DMS79 (cell line): ENCODE measurements at places on chromosomes 3 and 15.

DNA sequence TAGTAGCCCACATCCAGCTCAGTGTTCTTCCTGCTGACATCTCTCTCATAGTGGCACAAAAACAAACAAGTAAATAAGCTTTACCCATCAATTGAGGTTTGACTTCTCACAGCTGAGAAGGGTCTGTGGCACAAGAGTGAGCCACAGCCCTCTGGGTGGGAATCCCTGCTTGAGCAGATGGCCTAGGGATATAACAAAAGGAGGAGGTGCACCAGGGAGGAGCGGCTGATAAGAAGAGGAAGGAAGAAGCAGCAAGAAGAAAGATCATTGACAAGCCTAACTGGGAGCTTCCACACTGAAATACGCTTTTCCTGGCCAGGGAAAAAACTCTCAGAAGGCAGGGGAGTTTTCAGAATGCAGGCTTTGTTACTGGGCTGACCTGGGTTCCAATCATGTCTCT, 279.8 kb downstream of the UACA start:
- DNase-seq = no peak

GRCh38 chr15:70277556-70277955, 179.8 kb upstream of the TLE3 start:
- no peak for DNase-seq

DNA sequence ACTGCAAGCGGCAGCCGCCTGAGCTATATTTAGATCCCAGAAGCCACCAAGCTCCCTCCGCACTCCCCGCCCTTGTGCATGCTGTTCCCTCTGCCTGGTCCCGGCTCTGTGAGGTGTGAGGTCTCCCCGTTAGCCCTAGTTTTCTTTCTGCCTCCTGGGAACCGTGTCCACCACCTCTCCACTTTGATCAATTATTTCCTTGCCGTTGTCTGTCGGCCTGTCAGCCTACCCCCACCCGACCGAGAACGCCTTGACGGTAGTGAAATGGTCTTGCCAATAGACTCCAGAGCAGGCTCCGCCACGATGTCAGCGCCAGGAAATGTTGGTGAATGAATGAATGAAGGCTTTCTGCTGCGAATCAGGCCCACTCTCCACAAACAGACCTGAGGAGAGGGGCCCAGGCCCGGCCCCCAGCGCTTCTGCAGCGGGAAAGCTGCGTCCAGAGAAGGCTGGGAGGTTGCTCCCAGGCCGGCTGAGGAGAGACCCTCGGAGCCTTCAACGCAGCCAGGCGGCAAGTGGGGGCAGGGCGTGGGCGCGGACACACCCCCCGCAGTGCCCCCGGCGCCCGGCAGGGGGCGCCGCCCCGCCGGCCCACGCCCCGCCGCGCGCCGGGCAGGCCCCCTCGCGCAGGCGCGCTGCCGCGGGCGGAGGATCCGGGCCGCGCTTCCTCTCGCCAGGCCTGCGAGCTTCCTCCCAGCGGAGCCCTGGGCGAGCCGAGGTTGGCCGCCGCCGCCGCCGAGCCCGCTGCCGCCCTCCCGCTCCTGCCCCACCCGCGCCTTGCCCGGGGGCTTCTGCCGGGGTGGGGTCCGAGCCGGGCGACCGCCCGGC, at the start of gene CSK:
TSS of gene CSK (plus strand) at position 650 of the 828 bp plus-strand sequence. CDS start 16,218 bp downstream, outside the sequence.
- DNase-seq = no peak

GRCh38 chr3:67388738-67389137, 265.7 kb downstream of the SUCLG2 start:
- DNase-seq = no peak

DNA sequence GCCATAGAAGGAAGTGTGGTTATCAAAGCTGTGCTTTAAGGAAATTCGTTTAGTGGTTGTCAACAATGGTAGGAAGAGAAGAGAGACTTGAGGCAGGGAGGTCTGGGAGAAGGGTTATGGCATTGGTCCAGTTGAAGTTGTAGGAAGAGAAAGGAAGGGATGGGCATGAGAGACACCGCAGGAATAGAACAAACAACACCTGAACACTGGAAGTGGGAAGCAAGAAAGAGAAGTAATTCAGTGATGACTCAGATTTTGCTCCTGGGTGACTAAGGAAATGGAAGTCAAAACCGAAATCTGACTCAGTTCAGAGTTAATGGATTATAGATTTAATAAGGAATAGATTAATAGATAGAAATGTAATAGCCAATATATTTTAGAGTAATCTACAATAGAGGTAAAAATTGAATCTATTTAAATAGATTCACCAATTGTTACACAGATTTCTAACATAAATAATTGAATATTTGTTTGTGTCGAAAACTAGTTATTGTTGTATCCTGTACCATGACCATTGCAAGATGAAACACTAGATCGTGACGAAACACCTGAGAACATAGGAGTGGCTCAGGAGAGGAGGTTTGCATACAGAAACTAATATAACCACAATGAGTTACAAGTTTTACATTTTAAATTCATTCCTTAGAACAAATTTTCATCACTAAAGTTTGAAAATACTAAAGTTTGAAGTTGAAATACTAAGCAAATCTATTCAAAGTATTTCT, 36.0 kb downstream of the THBS1 start:
- DNase-seq = no peak

DNA sequence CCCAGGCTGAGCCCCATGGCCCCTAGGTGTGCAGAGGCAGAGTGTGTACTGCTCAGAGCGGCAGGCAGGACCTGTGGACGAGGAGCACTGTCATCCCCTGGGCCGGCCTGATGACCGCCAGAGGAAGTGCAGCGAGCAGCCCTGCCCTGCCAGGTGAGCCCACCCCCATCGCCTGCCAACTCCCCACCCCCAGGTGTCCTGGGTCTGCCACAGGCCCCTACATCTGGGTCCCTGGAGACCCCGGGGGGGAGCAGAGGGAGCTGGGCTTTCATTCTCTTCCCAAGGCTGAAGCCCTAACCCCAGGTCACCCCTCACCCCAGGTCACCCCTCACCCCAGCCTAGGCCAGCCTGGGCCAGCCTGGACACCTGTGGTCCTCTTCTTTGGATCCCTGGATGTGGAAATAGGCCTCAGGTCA, 93.1 kb downstream of the TBC1D2B start:
- no peak for DNase-seq

DNA sequence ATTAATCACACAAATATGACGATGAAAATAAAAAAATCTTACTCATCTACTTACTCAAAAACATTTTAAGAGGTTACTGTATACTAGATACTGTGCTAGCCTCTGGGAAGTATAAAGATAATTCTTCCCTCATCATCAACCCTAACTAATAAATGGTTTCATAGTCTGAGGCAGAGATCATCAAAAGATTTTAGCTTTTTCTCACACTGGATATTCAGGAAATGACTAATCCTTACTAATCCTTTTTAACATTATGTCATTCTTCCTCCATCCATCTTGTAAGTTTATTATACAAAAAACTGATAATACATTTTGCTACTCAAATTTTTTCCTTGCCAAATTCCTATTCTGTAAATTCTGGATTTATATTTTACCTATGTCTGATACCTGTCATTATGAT, 29.7 kb downstream of the ACAD11 start:
- DNase-seq = no peak

DNA sequence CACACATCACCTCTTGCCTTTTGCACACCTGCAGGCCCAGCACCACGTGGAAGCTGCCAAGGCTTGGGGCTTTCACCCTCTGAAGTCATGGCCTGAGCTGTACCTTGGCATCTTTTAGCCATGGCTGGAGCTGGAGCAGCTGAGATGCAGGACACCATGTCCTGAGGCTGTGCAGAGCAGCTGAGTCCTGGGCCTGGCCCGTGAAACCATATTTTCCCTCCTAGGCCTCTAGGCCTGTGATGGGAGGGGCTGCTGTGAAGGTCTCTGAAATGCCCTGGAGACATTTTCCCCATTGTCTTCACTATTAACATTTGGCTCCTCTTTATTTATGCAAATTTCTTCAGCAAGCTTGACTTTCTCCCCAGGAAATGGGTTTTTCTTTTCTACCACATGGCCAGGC, 41.9 kb upstream of the PEX5L start:
- no peak for DNase-seq

- DNase-seq = no peak
Measured at GRCh38 chr3:140238646-140239314, 303.8 kb downstream of the CLSTN2 start.

DNA sequence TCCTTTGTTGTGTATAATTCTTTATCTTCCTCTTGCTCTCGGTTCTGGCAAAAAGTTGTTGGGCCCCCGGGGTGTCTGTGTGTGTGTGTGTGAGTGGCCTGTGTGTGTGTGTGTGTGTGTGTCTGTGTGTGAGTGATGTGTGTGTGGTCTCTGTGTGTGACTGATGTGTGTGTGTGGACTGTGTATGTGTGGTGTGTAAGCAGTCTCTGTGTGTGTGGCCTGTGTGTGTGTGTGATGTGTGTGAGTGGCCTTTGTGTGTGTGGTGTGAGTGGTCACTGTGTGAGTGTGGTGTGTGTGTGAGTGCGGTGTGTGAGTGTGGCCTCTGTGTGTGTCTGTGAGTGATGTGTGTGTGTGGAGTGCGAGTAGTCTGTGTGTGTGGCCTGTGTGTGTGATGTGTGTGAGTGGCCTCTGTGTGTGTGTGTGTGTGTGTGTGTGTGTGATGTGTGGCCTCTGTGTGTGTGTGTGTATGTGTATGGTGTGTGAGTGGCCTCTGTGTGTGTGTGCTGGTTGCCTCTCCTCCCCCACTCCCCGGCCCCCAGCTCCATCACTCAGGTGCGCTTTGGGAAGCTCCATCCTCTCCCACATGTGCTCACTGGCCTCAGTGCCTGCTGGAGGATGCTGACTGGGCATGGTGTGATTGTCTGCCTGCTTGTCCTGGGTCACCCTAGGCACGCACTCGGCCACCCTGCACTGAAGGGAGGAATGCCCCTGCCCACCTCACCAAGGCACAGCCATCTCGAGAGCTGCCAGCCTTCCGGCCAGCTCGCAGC, 8.8 kb downstream of the LINGO1 start:
- no peak for DNase-seq

DNA sequence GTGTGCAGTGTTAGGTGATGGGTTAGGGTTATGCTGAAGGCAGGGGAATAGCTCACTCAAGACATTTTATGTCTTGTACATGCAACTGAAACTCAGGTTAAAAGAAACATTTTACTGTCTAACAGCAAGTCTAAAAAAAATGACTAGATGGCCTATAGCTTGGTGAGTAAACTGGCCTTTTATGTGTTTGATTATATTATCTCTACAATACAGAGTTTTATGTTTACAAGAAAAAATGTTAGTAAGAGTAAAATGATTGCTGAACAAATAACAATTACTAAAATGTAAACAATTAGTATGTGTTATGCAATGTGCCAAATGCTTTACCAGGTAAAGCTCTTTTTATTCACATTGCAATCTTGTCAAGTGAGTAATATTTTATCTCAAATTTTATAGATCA, 1039.6 kb downstream of the ROBO2 start:
- DNase-seq = no peak

GRCh38 chr15:29568840-29569532, 253.3 kb downstream of the TJP1 start:
- no peak for DNase-seq

- DNase-seq = no peak
Measured at GRCh38 chr15:67361100-67361499, 106.5 kb downstream of the IQCH start.

GRCh38 chr15:27714675-27715074, 384.4 kb downstream of the OCA2 start:
- no peak for DNase-seq

DNA sequence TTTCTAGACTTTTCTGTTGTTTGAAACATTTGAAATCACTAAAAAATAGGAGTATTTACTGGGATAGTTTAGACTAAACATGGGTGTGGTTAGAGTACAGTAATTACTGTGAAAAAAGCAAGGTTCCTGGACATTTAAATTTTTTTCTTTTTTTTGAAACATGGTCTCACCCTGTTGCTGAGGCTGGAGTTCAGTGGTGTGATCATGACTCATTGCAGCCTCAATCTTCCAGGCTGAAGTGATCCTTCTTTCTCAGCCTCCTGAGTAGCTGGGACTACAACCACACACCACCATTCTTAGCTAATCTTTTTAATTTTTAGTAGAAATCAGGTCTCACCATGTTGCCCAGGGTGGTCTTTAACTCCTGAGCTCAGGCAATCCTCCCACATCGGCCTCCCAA, 20.4 kb upstream of the CELF6 start:
- no peak for DNase-seq

DNA sequence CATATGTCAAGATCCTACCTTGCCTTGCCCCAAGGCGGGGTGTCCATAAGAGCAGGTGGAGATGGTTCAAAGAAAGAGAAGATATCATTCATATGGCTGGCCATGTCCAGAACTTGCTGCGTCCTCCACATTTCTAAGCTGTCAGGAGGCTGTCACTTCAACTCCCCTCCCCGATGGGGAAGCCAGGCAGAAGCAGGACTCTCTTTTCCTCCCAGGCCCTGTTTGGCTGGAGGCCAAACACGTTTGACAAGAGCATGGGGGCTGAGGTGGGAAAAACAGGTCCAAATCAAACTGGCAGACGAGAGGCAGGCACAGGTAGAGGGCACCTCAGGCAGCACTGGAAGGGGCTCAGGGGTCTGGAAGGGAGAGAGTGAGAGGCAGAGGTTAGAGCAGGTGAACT, 37.7 kb downstream of the MESD start:
- no peak for DNase-seq

GRCh38 chr3:11306817-11307589, 34.8 kb downstream of the ATG7 start:
- no peak for DNase-seq

DNA sequence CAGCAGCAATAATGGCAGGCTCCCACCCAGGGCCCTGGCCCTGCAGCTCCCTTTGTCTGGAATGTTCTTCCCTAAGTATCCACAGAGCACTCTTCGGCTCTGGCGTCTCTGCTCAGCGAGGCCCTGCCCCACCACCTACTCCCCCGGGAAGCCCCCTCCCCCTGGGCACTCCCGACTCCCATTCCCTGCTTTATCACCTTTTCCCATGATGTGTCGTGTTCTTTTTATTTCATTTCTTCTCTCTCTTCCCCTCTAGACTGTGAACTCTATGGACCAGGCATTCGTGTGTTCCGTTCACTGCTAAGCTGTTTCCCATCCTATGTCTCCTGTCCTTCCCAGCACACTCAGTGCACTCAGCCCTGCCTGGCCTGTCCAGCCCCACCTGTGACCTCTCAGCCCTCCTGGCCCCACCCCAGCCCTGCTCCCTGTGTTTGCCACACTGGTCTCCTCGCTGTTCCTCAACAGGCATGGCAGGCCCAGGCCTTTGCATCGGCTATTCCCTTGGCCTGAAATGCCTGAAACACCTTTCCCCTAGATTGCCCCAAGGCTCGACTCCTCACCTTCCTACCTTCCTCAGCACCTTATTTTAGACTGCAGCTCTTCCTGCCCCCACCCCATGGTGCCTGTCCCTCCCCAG, 107.4 kb downstream of the TPRA1 start:
- no peak for DNase-seq

GRCh38 chr3:196227121-196227561, 10.8 kb downstream of the SLC51A start:
- DNase-seq = no peak

DNA sequence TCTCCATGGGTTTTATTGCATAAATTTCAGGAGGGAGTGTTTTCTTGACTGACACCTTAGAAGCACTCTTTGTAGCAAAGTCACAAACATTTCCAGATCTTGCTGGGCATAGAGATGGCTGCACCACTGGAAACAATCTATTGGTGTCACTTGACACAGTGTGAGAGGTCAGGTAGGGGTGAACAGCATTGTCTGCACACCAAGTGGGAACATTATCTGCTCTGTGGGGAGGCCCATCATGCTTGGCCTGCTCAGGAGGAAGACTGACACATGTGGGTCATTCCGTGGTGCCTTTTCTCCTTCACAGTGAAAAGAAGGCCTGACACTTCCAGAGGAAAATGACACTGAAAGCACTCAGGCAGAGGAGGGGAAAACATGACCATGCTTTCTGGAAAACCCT, 149.9 kb upstream of the GALNT15 start:
- no peak for DNase-seq
